ENCODE measurements at places on chromosomes 12 and 14.

DNA sequence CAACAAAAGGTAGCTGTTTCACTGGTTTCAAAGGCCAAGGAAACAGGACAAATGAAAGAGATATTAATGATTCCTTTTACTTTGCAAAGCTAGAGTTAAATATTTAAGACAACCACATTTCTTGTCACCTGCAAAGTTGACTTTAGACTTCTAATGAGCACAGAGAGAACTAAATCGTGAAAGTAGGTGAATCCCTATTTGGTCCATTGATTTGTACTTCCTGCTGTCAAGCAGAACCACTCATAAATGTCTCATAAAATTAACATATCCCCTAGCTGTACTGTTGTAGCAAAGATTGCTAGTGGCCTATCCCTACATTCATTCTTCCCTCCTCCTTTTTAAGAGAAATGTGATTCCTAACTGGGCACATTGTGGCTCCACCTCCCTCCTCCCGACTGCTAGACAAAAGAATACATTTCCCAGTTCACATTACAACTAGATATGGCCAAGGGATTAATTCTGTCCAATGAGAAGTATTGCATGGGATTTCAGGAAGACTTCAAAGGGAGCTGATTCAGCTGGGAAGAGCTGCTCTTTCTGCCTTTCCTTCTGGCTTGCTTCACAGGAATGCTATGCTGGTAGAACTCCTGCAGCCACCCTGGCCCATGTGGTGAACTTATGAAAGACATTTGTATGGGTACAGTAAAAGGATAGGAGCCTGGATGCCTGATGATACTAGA, 227.5 kb upstream of the ABCD2 start:
- DNase-seq, result no peak

DNA sequence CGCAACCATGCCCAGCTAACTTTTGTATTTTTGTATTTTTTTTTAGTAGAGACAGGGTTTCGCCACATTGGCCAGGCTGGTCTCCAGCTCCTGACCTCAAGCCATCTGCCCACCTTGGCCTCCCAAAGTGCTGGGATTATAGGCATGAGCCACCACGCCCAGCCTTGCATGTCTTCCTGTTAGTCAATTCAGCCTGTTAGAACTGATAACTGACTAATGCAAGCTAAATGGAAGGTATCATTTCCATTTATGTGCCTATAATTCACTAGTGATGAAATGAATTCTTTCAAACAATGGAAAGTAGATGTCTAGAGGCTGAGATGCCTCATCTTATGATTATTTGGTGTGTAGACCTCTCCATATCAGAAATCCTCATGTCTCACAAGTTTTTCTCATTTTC, 37.3 kb upstream of the DIP2B start:
- no peak for DNase-seq

- DNase-seq, result no peak
Observed at GRCh38 chr14:54760866-54761575, 141.6 kb downstream of the GCH1 start.

DNA sequence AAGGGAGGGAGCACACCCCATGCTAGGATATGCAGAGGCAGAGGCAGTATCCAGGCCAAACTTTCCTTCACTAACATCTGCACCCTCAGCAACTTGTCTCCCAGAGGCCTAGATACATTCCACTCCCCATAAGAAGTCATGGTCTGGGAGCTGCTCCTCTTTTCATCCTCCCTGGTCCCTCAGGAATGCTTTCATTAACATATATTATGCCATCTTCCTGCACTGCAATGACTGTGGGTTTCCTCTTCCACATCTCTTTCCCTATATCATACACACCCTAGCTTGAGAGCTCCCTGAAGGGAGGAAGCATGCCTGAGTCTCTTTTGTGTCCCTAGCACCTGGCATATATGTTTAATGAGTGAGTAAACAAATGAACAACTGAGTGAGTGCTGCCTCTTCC, 8.6 kb downstream of the DDN start:
- no peak for DNase-seq

GRCh38 chr12:53236443-53237111, 4.6 kb upstream of the RARG start:
- no peak for DNase-seq

- DNase-seq, result no peak
Observed at GRCh38 chr12:80107221-80107620, 7.9 kb downstream of the OTOGL start.

- DNase-seq, result no peak
Observed at GRCh38 chr12:6085841-6086240, 38.6 kb downstream of the VWF start.

- DNase-seq, result peak; percentile 51
Observed at GRCh38 chr12:110403976-110404682, 621 bp upstream of the ANAPC7 start.

DNA sequence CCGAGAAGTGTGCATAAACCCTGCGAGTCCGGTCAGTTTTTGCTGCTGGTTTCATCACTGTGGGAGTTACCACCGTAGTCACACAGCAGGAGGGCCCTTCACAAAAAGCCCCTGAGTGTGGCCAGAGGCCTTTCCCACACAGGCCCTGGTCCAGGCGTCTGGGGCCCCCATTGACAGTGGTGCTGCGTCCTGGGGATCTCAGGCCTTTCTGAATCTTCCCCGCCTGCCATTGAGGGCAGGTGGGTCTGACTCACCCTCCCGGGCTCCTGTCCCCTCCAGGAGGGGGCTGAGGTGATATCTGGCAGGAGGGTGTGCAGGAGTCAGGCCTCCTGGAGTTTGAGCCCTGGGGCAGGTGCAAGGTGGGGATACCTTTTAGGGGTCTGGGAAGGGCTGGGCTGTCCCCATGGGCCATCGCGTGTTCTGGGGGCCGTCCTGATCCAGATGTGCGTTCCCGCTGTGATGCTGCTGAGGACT, 358.5 kb downstream of the TMEM121 start:
- no peak for DNase-seq

GRCh38 chr12:81120961-81121360, 43.1 kb downstream of the ACSS3 start:
- DNase-seq, result no peak

GRCh38 chr12:57148469-57149244, 1.2 kb upstream of the LRP1-AS start:
- no peak for DNase-seq

GRCh38 chr14:61475316-61475715, 153.9 kb downstream of the PRKCH start:
- DNase-seq, result no peak

- no peak for DNase-seq
Observed at GRCh38 chr14:93379831-93380230, 32.8 kb downstream of the COX8C start.

DNA sequence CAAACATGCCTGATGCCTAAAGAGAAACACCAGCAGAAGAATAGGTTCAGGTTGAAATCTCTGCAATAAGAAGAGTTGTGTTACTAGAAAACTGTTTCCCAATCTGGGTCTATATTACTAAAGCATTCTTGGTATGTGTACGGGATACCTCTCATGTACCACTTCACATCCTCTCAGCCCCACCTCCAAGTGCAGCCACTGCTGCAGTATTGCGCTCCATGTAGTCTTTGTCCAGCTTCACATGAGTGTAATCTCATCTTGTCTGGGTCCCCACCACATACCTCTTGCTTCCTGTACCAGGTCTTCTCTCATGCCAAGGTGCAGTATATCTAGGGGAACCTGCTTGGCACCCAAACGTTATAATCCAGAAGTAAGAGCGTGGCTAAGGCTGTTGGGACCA, 187.5 kb upstream of the EEA1 start:
- no peak for DNase-seq
